ENCODE measurements at places on chromosomes 3 and 15.

- peak; percentile 79 for DNase-seq
Observed at GRCh38 chr15:68252925-68253534, 23.5 kb upstream of the CLN6 start.

- DNase-seq, result no peak
Observed at GRCh38 chr3:120769436-120769835, 26.9 kb downstream of the GTF2E1 start.

GRCh38 chr3:46895761-46896160, 18.2 kb downstream of the PTH1R start:
- no peak for DNase-seq

DNA sequence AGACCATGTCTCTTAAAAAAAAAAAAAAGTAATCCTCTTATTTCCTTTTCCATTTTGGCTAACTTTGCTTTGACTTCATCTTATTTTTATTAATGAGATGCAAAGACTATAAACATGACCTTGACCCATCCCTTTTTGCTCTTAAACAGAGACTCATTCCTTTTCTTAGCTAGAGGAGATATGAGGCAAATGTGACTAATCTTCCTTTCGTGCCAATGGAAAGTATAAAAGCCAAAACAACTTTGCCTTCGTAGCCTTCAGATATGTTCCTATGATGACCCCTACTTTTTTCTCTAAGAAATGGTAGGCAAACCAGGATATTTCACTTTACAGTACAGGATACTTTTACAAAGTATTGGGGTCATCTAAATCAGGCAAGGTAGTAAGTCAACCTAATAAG, 36.9 kb upstream of the GOLGB1 start:
- no peak for DNase-seq

GRCh38 chr15:60005352-60006202, 1.5 kb downstream of the FOXB1 start:
- no peak for DNase-seq

- peak; percentile 43 for DNase-seq
Observed at GRCh38 chr3:177904621-177905020, 631.6 kb upstream of the KCNMB2 start.

DNA sequence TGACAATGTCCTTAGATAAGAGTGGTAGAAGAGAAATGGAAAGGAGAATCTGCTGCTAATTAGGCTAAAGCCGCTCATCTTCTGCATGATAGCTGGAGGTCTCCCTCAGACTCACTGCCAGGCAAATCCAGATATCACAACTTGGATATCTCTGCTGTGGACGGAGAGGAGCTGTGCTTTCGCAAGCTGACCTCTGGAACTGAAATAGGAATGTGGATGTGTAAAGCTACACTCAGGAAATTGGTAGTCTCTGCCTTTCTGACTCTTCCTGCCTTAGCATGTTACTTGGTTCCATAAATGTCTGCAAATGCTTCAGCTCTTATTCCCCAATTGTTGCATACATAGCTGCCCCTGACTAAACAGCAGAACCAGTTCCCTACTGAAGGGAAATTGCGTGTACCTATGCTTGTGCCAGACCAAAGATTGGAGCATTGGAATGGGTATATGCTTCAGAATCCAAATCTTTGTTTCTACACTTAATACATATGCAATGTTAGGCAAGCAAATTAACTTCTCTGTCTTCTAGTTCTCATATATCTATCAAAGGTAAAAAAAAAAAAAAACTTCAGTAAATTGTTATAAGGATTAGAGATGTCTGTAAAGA, 74.7 kb upstream of the ROBO2 start:
- DNase-seq, result no peak

GRCh38 chr3:14560110-14560509, 20.0 kb upstream of the GRIP2 start:
- DNase-seq, result no peak

- DNase-seq, result peak; percentile 41
Observed at GRCh38 chr3:181739628-181740027, 27.9 kb downstream of the SOX2 start.

DNA sequence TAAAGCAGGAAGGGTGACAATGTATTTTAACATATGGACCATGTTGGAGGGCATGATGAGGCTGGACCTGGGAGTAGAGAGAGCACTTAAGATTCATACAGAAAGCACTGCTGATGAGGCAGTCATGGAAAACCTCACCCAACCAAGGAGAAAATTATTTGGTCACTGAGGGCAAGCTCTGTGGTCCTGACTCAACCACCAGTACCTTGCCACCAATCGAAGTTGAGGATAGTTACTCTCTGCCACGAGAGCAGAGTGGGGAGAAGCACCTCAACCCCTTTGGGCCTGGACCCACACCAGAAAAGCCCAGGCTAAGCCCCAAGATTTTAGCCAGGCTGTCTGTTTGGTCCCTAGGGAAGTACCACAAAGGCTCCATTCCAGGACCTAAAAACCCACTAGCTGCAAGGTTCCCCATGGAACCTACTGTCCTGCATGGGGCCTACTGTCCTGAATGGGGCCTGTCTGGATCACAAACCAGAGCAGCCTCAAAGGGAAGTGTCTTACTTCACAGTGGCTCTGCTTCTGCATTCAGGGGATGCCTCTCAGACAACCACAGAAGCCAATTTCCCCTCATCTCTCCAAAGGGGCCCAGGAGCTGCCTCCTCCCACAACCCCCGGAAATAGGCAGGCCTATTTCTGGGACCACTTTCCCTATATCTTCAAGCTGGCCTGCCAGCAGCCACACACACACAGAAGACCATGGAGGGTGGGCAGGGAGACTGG, 4.2 kb downstream of the CCDC71 start:
- no peak for DNase-seq

GRCh38 chr15:65937476-65937875, 68.2 kb downstream of the RAB11A start:
- peak; percentile 60 for DNase-seq

- no peak for DNase-seq
Observed at GRCh38 chr15:87038404-87038803, 958.7 kb downstream of the AGBL1 start.

DNA sequence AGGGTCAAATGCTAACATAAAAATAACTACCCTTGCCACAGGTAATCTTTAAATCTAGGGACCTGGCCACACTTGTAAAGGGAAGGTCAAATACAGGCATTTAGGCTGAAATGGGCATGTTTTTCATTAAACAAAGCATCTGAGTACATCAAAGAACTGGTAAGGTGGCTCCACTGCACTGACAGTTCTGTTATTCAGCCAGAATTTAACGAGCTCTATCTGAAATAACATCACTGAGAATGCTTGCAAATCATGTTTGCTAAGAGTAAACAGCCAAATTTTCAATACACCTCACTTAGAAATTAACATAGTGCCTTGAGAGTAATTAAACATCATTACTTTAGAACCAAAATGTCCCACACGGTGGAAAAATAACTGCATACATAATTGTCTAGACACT, 118.9 kb downstream of the MTHFS start:
- DNase-seq, result no peak

DNA sequence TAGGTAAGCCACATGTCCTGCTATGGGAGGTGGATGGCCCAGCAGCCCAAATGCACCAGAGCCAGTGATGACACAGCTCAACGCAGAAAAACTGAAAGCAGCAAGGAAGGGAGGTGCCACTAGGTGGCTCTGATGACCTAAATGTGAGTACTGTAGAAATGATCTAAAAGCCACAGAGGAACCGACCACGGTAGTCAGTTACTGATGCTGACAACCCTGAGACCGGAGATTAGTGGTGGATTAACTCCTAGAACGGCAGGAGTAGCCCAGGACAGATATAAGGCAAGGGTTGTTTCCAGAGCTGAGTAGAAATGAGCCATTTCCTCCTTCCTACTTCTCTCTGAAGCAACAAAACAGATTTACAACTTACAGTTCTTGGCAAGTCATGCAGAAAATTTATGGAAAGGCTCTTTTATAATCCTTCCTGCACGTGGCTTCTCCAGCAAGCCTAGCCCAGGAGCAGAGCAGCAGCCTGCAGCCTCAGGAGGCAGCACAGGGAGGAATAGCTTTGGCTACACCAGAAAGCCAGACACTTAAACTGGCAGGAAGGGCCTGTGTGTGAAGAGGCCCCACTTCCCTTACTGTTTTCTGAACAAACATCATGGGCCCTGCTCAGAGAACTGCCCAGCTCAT, 13.1 kb downstream of the FBXL22 start:
- DNase-seq, result peak; percentile 89

GRCh38 chr3:155112661-155113389, 32.7 kb downstream of the MME start:
- DNase-seq, result peak; percentile 90

GRCh38 chr3:127056281-127056680, 73.4 kb downstream of the PLXNA1 start:
- no peak for DNase-seq

- DNase-seq, result no peak
Observed at GRCh38 chr15:100866386-100867330, 13.0 kb upstream of the ALDH1A3 start.

DNA sequence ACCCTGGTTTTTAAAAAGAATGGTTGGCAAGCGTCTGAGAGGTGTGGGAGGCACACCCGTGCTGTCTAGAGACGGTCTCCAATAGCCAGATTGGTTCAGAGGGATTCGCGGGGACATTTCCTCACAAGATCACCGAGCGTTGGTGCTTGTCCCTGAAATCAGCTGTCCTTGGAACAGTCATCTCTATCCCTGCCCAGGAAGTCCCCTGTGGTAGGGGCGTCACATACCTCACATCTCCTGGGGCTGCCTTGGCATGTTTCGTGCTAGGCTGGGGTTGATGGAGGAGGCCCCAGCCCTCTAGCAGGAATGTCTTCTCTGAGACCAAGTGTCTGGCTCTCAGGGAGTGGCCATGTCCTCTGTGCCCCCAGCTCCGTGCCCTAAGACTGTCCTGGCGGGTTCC, 6.8 kb downstream of the FBLN2 start:
- DNase-seq, result no peak

DNA sequence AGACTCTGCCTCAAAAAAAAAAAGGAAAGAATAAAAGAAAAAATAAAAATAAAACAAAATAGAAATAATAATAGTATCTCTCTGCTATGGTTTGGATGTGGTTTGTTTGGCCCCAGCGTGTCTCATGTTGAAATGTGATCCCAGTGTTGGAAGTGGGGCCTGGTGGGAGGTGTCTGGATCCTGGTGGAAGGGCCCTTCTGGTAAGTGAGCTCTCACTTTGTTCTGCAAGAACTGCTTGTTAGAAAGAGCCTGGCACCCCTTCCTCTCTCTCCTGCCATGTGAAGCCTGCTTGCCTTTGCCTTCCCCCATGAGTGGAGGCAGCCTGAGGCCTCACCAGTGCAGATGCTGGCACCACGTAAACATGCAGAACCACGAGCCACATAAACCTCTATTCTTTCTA, 26.3 kb downstream of the TMEM44 start:
- no peak for DNase-seq

GRCh38 chr3:155070932-155071387, 9.2 kb upstream of the MME start:
- DNase-seq, result peak; percentile 92

DNA sequence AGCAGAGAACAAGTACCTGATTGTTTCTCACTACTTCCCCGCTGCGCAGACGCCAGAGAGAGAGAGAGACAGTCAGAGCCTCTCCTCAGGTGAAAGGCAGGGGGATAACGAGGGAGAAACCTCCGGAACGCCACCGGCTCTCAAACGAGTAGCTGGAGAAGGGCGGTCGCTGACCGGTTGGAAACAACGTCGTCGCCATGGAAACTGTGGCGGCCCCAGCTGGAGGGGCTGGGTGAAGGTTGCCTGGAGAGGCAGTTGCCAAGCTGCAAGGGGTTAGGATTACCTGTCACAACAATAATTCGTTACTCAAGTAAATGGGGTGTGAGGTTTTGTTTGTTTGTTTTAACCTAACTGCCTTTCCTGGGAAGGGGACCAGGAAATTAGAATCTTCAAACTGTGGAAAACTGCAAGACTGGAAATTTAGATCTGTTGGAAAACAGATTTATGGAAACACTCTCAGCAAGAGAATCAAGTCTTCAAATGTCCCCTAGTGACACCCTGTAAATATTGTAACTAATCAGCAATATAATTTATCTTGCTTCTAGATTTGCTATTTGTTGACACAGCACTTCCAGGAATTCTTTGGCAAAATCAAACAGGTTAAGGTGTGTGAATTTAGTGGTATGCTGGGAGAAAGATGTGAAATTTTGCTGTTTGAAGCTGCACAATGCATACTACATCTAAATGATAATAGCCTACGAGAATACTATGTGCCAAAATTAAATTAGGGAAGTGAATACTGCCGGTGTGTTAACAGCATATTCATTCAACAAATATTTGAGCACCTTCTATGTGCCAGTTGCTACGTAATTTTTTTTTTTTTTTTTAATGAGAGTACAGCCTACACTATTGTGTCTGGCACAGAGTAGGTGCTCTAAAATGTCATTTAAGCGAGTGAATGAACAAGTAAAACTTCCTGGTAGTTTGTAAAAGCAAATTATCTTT, at the start of gene DNAH12:
TSS of gene DNAH12 (minus strand) at position 164 of the 945 bp plus-strand sequence. CDS start 1,474 bp downstream, outside the sequence.
- DNase-seq, result peak; percentile 71

DNA sequence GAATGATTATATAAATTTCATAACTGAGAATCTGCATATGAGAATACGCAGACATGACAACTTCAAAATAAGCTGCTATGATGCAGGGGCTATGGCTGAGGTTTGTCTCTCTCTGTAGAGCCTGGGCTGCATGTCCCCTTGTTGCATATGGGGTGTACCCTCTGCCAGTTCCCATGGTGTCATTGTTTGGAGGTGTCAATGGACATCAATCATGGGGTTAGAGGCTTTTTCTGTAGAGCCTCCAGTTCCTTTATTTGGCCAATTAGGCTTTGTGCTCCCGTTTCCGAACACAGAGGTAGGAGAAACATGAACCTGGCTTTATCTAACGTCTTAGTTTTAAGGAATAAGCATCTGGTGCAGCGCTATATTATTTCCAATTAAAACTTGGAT, 77.3 kb upstream of the RARB start:
- DNase-seq, result no peak
